ENCODE measurements at places on chromosomes 6 and 20.
A peak's percentile ranks its signal among the peaks of the same experiment; 100 is the strongest.

DNA sequence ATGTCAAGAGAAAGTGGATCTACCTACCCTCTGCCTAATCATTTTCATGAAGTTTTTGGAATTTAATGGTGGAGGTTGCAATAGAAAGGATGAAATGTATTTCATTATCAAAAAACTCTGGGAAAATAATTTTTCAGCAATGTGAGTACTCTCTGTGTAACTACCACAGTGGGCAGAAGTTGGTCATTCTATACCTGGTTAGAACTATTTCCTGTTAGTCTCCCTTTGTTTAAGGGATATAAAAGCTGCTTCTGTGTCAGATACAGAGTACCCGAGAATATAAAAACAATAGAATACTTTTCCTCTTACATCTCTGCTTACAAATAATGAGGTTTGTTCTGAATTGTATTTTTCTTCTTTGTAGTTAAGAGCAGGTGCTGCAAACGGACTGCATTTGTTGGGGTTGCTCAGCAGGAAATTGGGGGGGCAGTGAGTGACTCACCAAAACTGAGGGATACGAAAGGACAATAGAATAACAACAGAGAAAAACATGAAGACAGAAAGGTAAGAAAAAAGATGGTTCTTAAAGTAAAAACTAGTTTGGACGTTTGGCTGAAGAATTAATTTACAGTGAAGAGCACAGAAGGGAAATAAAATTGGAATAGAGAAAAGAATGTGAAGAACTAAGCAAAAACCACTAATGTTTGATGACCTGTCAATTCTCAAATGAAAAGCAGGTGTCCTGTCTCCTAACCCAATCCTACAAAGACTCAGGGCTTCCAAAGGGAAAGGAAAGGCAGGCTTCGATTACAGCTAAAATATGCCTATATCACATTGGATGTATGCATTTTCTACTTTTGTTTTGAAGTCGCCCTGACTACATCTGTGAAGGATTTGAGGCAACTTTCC lies 703.1 kb downstream of the RFPL4B start:
- no peak for DNase-seq

DNA sequence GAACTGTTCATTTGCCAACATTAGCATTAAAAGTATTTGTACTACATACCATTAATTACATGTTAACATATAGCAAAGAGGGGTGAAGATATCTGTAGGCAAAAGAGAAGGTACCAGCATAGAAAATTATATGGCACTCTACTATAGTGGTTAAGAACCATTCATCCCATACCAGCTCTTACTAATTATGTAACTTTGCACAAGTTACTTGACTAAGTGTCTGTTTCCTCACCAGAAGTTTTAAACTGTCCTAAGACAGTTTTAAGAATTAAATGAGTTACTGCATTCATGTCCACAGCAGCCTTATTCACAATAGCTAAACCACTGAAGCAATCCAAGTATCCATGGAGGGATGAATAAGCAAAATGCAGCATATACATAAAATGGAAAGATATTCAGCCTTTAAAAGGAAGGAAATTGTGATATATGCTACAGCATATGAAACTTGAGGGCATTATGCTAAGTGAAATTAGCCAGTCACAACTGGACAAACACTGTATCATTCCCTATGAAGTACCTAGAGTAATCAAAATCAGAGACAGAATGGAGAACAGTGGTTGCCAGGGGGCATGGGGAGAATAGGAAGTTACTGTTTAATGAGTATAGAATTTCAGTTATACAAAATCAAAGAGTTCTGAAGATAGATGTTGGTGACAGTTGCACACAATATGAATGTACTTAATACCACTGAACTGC lies 98.9 kb downstream of the RNGTT start:
- DNase-seq, result no peak

GRCh38 chr6:162962093-162962492 lies 234.3 kb downstream of the PACRG start:
- DNase-seq, result no peak

DNA sequence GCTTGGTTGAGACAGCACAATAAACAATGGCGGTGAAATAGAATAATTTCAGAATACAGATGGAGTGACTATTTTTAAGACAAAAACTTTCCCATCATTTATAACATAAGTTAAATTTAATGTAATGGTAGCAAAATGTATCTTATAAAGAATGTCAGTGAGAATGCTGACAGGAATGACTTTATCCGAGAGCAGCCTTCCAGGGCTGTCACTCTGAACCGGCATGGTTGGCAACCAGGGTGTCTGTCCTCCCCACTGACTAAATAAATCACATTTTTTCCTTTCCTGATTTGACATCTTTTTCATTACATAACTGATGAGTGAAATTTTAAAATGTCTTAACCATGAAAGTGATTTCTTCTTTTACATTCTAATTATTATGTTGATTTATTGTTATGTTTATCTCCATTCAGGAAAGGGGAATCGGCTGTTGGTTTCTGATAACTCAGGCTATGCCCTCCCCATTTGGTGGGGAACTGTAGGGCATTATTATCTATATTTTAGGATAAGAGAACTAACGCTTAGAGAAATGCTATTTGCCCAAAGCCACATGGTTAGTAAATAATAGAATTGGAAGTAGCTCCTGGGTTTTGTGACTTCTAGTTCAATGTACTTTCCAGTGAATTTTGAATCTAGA lies 109.2 kb upstream of the OGFRL1 start:
- no peak for DNase-seq

GRCh38 chr20:33761698-33762250 lies 30.0 kb downstream of the ZNF341 start:
- no peak for DNase-seq

DNA sequence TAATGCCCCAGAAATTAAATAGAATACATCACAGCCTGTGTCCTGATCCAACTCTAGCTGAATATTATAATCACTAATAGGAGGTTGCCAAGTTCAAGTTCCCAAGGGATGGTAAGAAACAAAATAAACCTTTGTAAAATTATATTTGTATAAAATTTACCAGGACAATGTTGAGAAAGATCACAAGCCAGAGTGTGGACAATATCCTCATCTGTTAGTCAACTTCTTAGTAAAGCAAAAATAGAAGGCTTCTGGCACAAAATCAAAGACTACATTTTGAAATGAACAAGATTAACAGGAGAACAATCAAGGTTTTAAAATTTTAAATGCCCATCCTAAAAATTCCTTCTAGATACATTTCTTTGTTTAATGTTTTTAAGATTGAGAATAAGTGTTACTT lies 290.4 kb upstream of the HSF2 start:
- DNase-seq, result no peak

GRCh38 chr20:25014816-25015215 lies 22.3 kb upstream of the APMAP start:
- peak; percentile 86 for DNase-seq

DNA sequence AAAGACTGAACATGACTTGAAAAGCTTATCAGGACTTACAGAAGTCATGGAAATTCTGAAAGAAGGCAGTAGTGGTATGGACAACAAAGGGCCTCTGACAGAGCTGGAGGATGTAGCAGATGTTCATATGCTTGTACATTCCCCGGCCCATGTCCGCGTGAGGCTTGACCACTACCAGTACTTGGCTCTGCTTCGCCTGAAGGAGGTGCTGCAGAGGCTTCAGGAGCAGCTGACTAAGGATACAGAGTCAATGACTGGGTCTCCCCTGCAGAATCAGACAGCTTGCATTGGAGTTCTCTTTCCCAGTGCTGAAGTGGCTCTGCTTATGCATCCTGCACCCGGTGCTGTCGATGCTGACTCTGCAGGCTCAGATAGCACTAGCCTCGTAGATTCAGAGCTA lies 29.2 kb downstream of the TAF11 start:
- no peak for DNase-seq

GRCh38 chr6:75855052-75855451 lies 106.0 kb downstream of the MYO6 start:
- DNase-seq, result peak; percentile 1

DNA sequence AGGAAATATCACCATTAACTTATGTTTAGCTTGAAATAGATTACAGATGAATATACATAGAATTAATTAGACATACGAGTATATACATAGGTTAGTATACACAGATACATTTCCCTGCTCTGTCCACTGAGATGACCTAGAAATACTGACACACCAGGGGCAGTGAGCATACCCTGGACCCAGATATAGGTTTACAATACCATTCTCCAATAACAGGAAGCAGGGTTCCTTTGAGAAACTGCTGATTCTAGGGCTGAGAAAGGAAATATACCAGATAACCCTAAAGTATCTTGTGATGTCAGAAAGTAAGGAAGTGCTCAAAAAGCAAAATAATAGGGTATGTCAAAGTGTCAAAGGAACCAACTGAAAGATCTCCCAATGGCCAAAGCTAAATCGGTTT lies 322.5 kb downstream of the HAO1 start:
- no peak for DNase-seq

All from NCI-H510A treated with DMSO at 0.1 percent for 48 hours (cell line).